ENCODE measurements at places on chromosomes 4 and X.

- ATAC-seq: no peak
Observed at GRCh38 chr4:69787879-69788278, 27.5 kb upstream of the SULT1B1 start.

GRCh38 chrX:20418379-20419150 lies 151.9 kb upstream of the RPS6KA3 start:
- peak; percentile 38 for ATAC-seq

DNA sequence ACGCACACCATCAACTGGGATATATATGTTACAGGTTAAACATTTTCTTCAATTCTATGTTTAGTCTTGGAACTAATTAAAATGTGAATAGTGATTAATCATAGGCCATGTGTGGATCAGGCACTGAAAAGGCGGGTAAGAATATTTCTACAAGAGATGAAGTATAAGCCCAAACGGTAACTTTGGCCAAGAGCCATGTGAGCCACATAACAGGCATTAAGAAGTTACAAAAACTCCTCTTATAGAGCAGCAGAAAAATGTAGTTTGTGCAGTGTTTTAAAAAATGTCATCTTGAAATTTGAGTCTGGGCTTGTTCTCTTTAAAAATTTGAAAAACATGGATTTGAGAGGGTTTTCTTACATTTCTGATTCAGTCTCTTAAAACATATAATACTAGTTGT lies 521.8 kb upstream of the DIPK2B start:
- ATAC-seq: no peak

DNA sequence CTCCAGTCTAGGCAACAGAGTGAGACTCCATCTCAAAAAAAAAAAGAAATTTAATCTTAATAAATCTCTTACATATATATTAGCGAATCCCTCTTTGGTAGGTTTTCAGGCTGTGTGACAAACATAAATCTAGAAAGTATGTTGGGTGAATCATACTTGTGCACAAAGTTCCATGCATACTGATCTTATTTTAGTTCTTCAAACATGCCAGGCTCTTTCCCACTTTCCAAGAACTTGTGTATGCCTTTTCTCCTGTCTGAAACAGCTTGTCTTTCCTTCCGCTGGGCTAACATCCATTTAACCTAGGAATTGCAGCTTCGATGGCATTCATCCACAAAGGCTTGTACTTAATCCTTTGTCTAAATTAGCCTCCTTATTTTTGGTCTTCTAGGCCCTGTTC lies 156.6 kb upstream of the CASK start:
- ATAC-seq: no peak

All from activated CD4-positive, CD25-positive, alpha-beta regulatory T cell treated with anti-CD3 and anti-CD28 coated beads, Interleukin-2, amount 50 U/mL, for 24 hours (primary cell).